ENCODE measurements at places on chromosomes 13 and 19. TPM values are rescaled to one million over a fixed set of nuclear protein-coding genes. Genes with fewer than 3 reads are reported as not detected.

- no peak for DNase-seq
Measured at GRCh38 chr13:68588623-68589022, 1358.5 kb upstream of the PCDH9 start.

- no peak for DNase-seq
Measured at GRCh38 chr19:18645035-18645511, 8.2 kb downstream of the KLHL26 start.

GRCh38 chr13:104170980-104171555 is 1104.9 kb upstream of the SLC10A2 start:
- DNase-seq: no peak

DNA sequence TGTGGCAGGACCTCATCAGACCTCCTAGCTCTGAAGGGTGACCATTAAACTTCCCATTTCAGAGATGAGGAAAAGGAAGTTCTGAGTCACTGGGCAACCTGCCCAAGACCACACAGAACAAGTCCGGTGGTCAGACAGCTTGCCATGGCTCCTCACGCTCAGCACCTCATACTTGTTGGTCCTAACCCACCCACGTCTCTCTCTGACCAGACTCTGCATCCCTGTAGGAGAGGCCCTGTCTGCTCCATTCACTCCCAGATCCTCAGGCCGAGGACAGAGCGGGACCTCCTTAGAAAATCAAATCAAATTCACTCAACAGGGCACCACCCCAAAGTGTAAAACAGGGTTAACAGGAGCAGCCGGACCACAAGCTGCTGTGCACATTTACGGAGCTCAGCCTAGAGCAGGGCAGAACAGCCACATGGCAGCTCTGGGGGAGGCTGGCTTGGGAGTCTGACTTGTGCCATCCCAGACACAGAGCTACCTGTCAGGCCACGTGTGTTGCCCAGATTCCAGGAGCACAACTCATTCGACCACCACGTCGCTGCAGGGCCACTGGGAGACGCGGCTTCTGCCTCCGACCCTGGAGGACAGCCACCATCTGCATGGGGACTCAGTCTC is 1.7 kb downstream of the MIER2 start:
- no peak for DNase-seq

- DNase-seq: no peak
Measured at GRCh38 chr19:29497241-29497640, 28.6 kb upstream of the VSTM2B start.

GRCh38 chr13:73440296-73440895 is 381.6 kb downstream of the KLF5 start:
- peak; percentile 27 for DNase-seq

GRCh38 chr13:102825921-102826706 is 19.7 kb upstream of the ERCC5 start:
- DNase-seq: no peak

DNA sequence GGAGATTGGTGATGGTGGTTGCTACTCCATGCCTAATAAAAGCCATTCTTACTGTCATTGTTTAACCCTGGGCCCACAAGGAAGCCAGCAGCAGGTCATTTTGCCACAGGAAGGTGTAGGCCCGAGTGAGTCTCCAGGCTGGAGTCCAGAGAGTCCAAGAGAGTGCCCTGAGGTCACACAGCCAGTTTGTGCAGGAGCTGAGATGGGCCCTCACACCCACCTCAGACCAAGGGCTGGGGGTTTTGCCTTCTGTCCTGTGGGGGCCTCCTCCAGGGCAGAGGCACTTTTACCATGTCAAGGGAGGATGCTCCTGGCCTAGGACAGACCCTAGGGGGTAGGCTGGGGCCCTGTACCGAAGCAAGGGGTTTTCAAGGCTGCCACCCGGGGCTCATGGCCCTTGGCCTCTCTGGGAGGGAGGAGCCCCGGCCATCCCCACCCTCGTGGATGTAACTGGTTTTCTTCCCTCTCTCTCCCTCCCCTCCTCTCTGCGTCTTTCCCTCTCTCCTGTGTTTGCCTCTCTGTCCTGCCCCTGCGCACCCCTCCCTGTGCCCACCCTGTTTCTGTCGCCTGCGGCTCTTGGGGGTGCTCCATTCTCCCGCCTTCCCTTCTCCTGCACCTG is 8.0 kb downstream of the CYTH2 start:
- no peak for DNase-seq

GRCh38 chr19:10952809-10953208 is 8.0 kb upstream of the SMARCA4 start:
- no peak for DNase-seq

DNA sequence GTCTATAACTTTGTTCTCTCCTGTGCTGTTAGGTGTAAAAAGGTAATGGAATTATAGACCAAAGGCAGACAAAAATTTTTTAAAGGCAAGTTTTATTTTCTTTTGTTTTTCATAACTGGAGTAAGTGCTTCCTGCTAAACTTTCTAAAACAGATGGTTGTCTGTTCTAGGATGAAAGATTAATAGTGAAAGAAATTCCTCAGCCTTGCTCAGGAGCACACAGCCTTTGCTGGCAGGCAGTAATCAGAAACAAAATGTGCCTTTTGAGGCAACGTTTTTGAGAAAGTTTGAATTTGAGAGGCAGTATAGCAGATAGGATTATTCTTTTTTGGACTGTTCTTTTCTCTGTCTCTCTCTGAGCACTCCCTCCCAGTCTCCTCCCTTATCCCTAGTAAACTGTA is 2749.5 kb downstream of the PCDH9 start:
- no peak for DNase-seq

DNA sequence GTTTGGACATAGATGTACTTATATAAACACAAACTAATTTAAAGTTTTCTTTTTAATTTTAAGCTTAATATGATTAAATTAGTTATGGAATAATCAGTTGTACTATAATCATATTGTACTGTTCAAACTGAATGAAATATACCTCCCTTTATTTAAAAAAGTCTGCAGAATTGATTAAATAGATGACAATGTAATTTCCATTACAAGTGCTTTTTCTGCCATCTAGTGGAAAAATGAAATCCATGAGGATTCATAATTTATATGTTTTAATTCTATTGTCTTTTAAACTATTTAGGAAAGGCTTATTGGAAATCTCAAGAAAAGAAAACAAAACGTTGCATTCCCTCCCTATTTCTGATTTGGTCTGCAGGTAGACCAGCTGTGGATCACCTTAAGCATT is 30.9 kb downstream of the MZT1 start:
- no peak for DNase-seq

DNA sequence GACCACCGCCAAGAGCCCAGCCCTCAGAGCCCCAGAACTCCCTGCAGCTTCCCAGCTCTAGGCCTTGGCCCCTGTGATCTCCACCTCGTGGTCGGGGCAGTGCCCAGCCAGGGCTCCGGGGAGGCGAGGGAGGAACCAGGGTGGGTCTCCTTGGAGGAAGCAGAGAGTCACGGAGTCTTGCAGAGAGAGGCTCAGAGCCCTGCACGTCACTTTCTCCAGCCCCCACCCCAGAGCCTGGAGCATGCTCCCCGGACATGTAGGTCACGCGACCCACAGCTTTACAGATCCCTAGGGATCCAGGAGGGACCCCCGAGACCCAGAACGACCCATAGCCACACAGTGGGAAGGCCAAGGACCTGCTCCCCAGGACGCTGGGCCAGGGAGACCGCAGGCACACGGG is 11.9 kb downstream of the GADD45B start:
- no peak for DNase-seq

DNA sequence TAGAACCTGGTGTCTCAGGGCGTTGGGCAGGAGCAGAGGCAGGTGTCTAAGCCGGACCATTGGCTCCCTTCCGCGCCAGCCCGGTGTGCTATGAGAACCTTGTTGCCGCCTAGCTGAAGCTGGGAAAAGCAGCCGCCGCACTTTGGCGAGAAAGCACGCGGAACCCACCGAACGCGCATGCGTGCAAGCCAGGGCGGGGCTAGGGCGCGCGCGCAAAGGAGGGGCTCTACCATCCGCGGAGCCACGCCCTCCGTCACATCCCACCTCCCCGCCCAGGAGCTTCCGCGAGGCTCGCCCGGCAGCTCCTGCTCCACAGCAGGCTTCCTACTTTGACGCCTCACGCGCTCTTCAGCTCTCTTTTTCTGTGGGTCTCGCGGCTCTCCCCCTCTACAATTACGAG is 51.3 kb downstream of the WDR87 start:
- no peak for DNase-seq

DNA sequence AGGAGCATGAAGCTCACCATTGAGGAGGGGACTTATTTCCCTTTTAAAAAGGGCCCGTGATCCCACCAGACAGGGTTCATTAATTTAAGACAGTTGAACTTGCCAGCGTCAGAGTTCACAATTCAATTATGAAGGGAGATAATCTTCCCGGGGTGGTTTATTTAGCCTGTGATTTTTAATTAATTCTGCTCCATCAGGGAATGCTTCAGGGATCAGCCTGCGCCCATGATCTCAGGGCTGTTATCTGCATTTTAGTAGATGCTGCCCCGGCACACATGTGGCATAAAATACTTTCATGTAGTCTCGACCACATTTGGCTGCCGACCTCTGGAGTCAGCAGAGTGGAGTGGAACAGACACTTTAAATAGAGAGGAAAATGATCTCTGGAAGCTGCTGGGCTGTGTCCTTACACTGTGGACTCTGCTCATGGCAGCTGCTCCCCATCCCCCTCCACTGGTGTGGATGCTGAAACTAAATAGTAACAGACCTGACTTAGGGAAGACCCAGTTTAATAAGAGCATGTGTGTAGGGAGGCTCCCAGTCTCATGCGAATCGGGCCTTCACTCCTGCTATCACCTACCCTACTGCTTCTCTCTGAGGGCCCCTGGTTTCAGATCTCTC is 256.9 kb downstream of the TEX29 start:
- no peak for DNase-seq

- DNase-seq: peak; percentile 6
Measured at GRCh38 chr13:90732049-90732448, 615.4 kb upstream of the MIR17HG start.

DNA sequence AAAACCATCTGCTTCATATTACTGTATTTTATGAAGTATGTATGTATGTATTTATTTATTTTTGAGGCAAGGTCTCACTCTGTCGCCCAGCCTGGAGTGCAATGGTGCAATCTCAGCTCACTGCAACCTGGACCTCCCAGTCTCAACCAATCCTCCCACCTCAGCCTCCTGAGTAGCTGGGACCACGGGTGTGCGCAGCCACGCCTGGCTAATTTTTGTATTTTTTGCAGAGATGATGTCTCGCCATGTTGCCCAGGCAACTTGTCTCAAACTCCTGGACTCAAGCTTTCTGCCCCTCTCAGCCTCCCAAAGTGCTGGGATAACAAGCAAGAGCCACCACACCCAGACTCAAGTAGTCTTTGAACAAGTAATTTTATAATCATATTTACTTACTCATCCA is 5.5 kb downstream of the KATNAL1 start:
- no peak for DNase-seq

DNA sequence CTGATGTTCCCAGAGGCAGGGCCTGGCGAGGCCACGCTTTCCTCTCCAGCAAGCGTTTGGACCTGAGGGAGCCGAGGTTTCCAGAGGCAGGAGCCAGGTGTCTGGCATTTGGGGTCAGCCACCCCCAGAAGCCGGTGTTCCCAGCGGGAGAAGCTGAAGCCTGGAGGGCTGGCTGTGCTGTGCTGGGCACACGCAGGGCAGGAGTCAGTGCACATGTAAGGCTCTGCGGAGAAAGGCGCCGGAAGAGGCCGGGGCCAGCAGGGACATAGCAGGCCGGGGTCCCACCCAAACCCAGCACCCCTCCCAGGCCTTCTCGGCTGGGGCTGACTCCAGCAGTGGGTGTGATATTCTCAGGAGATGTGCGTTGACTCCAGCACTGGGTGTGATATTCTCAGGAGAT is 31.6 kb downstream of the MCF2L start:
- DNase-seq: no peak

Gene PSG11
- total RNA-seq: not detected

Gene HIPK4
- not detected for total RNA-seq

Gene ZNF709
- 10.9 TPM for total RNA-seq

Gene FRY
- total RNA-seq: 7.6 TPM

Gene DIRAS1
- total RNA-seq: 2.7 TPM

Gene BEST2
- total RNA-seq: not detected

Gene RFPL4A
- not detected for total RNA-seq

Gene ZNF667
- total RNA-seq: 8.6 TPM

All from neural progenitor cell (in vitro differentiated cells).